ENCODE measurements at places on chromosomes 5 and 9.

- no peak for DNase-seq
Observed at GRCh38 chr9:13606586-13606985, 327.1 kb upstream of the MPDZ start.

- no peak for DNase-seq
Observed at GRCh38 chr5:14156650-14157492, 13.7 kb downstream of the TRIO start.

GRCh38 chr9:89675058-89675742 lies 70.4 kb downstream of the GADD45G start:
- no peak for DNase-seq

GRCh38 chr5:82813861-82814260 lies 263.3 kb downstream of the TMEM167A start:
- DNase-seq: no peak

GRCh38 chr5:180084638-180085561 lies 13.3 kb upstream of the RNF130 start:
- DNase-seq: no peak

DNA sequence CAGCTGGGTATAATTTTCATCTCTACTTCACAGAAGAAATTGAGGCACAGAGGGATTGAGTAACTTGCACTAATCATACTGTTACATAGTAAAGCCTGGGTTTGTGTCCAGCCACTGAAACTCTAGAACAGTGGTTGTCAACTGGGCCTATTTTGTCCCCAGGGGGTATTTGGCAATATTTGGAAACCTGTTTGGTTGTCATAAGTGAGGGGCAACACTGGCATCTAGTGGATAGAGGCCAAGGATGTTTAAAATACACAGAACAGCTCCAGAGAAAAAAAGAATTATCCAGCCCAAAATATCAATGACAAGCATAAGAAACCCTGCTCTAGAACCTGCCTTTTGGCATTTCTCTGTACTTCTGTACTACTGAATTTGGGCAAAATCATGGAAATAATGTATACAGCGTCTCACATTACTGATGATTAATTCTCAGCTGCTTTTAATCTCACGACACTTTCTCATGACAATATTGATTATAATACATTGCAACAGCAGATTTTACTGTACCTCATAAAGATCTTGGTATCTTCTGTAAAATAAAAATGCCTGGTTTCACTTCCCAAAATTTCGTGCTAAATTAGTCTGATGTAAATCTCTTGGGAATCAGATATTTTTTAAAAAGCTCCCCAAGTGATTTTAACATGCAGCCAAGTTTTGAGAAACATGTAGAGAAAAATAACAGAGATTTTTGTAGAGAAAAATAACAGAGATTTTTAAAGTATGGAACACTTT lies 112.7 kb downstream of the RORB start:
- DNase-seq: no peak

DNA sequence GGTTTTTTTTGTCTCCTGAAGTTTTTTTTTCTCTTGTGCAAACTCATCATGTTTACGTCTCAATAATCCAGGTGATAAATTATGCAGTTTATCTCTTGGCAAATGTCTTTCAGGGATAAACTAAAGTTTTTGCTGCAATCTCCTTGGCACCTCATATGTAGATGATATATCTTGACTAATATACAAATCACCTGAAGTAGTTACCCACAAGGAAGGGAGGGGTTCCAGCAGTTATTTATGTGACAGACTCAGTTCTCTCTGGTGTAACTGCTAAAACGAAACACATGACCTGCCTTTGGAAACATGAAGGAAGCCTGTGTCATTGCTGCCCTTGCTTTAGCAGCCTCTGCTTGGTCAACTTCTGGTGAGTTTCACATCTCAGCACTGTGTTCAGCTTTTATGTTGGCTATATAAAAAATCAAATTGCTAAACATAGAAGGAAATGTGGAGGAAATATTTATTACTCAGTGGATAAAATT lies 39.3 kb upstream of the KIAA1958 start:
- no peak for DNase-seq

DNA sequence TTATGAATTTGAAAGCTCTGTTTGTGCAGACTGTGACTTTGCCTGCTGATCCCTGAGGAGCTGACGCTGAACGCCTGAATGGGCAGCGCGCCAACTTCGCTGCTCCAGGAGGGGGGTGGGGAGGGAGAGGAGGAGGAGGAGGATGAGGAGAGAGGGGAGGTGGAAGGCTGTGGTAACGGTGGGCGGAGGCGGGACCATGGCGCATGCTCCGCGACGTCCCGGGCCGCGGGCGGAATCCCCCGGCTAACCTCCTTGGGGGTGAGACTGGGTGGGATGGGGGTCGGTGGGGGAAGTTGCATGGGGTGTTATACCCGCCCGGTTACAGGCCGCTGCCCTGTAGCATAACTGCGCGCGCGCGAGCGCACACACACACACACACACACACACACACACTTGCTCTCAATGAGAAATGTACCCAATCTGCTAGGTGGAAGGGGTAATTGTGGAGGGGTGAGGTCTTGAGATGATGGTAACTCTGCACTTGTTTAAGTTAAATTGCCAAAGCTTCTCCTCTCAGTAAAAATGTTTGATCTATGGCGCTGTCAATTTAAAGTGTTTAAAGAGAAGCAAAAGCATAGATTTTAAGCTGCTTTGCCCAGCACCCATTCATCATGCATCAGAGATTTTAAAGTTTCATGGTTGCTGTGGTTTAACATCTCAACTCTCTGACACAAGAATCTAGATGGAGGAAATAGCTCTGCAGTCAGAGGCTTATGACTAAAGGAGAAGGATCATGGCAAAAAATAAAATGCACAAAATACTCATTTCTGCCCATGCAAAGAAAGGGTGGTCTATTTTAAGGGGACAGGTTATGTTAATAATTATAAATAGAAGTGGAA lies 76.6 kb upstream of the TBCA start:
- no peak for DNase-seq

GRCh38 chr5:107011605-107012004 lies 659.1 kb downstream of the EFNA5 start:
- no peak for DNase-seq

DNA sequence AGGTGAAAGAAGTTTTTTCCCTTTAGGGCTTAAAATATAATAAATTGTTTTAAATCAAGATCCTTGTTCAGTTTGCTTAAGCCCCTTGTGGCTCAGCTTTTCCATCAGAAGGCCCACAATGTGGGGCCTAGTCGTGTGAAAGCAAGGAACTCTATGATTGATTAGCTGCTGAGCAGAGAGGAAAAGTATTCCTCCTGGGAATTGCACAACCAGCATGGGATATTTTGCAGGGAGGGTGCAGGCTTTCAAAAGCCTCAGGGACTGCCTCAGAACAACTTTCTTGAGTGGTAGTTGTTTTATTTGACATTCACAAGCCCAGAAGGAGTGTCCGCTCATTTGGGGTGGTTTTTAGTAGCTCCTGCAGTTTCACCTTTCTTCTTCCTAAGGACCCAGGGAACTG lies 19.8 kb downstream of the TTC23L start:
- no peak for DNase-seq

DNA sequence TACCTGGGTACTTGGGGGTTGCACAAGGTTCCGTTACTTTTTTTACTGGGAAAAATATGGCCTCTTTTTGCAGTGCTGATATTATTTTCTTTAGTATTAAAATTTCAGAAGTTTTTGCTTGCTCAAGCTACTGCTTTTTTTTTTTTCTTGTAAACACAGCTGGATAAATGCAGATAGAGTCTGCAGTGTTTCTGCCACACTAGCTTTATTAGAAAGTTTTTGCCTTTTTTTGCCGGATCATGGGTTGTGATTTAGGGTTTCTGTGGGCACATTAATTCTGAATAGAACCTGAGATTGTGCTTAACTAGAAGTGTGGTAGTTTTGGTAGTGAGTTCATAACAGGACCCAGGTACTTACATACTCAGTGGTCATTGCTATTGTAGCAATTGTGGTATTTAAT lies 19.9 kb downstream of the KIAA1958 start:
- DNase-seq: no peak

GRCh38 chr5:160199410-160199911 lies 29.8 kb upstream of the FABP6 start:
- DNase-seq: peak; percentile 19
